Smooth muscle cell of the coronary artery (primary cell): ENCODE measurements at places on chromosomes 1 and 21. TPM values are rescaled to one million over a fixed set of nuclear protein-coding genes. Genes with fewer than 3 reads are reported as not detected.

Gene RRAGC
- 14.6 and 17.0 TPM in 2 replicates for total RNA-seq

Gene UBXN10
- total RNA-seq = under 0.01 TPM in 2 replicates

Gene FMO2
- 6.2 and 9.0 TPM in 2 replicates for total RNA-seq

Gene NLRP3
- total RNA-seq = 0.23 TPM in 1 of 2 replicates, not detected in the other

Gene A3GALT2
- total RNA-seq = not detected in 2 replicates

Gene PGM1
- 56.6 and 60.1 TPM in 2 replicates for total RNA-seq

Gene BCAN
- 0.08 TPM in 1 of 2 replicates, not detected in the other for total RNA-seq

Gene CHIT1
- under 0.01 and 0.70 TPM in 2 replicates for total RNA-seq

Gene ETNK2
- 1.1 and 5.3 TPM in 2 replicates for total RNA-seq

Gene SERINC2
- 1.5 and 4.4 TPM in 2 replicates for total RNA-seq

Gene SRSF4
- total RNA-seq = 29.8 and 52.8 TPM in 2 replicates

Gene SMG5
- 28.3 and 35.6 TPM in 2 replicates for total RNA-seq

Gene CD84
- not detected in 2 replicates for total RNA-seq

Gene RAB42
- total RNA-seq = 1.5 and 3.2 TPM in 2 replicates

Gene LEMD1
- total RNA-seq = not detected in 2 replicates

Gene GUCA2B
- not detected in 2 replicates for total RNA-seq

Gene MAP1LC3C
- 0.70 TPM in 1 of 2 replicates, not detected in the other for total RNA-seq

Gene S100A8
- total RNA-seq = not detected in 2 replicates

Gene SMG7
- 12.5 and 14.8 TPM in 2 replicates for total RNA-seq

Gene FHAD1
- 0.35 TPM in 1 of 2 replicates, not detected in the other for total RNA-seq

Gene HTR6
- 0.23 TPM in 1 of 2 replicates, not detected in the other for total RNA-seq
